ENCODE measurements at places on chromosomes 2 and 18. TPM values are rescaled to one million over a fixed set of nuclear protein-coding genes. Genes with fewer than 3 reads are reported as not detected.

SCYGR4 gene
- polyA plus RNA-seq: 0.22 TPM

BUB1 gene
- 0.26 TPM for polyA plus RNA-seq

CCBE1 gene
- 0.90 TPM for polyA plus RNA-seq

TUBA3D gene
- polyA plus RNA-seq: not detected

TTN gene
- 0.18 TPM for polyA plus RNA-seq

RAB11FIP5 gene
- polyA plus RNA-seq: 14.3 TPM

ZBTB7C gene
- polyA plus RNA-seq: 4.8 TPM

PRKAG3 gene
- polyA plus RNA-seq: not detected

BMP10 gene
- polyA plus RNA-seq: not detected

Measured in adipose tissue (tissue), 3 donors.